8988T (cell line): ENCODE measurements at places on chromosomes 6 and 20.
A peak's percentile ranks its signal among the peaks of the same experiment; 100 is the strongest.

- no peak for DNase-seq
Measured at GRCh38 chr6:89302195-89302770, 12.8 kb downstream of the GABRR2 start.

GRCh38 chr20:47816487-47817451 is 31.5 kb upstream of the SULF2 start:
- no peak for DNase-seq

DNA sequence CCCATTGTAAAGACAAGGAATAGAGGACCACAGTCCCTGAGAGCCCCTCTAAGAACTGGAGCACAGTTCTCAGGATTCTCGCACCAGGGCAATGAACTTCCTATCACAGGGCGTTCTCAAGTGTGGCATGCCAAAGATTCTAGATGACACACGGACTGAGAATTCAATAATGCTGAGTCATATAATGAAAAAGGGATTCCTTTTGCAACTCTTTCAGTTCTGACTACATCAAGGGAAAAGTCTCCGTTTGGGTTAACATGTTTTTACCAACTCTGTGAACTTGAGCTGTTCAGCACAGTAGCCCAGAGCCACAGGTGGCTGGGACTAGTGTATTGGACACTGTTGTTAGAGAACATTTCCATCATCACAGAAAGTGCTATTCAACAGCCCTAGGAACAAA is 3.4 kb downstream of the MED20 start:
- DNase-seq, result no peak

DNA sequence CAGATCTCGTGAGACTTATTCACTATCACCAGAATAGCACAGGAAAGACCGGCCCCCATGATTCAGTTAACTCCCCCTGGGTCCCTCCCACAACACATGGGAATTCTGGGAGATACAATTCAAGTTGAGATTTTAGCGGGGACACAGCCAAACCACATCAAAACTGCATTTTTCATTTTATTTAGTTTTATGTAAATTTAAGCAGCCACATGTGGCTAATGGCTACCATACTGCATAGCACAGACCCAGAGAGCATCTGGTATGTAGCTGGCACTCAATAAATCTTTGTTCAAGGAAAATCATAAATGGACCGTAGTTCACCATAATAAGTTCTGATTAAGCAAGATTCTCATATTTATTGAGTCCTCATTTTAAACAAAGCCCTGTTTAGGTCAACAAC is 15.3 kb downstream of the GFOD1 start:
- no peak for DNase-seq

DNA sequence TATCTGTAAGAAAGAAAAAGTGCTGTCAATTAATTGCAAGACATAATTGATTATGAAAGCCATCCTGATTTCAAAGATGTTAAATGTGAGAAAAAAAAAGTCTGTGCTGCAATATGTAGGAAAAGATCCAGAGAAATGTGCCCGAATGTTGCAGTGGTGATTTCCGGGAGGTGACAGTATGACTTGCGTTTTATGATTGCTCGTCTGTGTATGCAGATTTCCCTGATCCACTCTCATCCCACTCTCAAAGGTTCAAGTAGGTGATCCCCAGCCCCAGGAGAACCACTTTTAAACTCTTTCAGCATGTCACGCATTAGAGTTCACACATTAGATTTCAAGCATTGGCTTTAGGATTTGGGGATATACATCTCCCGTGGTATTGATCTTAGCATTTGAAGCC is 57.8 kb downstream of the TPD52L1 start:
- no peak for DNase-seq

- no peak for DNase-seq
Measured at GRCh38 chr6:125066964-125067363, 86.6 kb upstream of the TPD52L1 start.

- no peak for DNase-seq
Measured at GRCh38 chr20:15616626-15617025, 956.6 kb downstream of the KIF16B start.

- DNase-seq, result no peak
Measured at GRCh38 chr6:167702241-167702827, 124.4 kb upstream of the AFDN start.

DNA sequence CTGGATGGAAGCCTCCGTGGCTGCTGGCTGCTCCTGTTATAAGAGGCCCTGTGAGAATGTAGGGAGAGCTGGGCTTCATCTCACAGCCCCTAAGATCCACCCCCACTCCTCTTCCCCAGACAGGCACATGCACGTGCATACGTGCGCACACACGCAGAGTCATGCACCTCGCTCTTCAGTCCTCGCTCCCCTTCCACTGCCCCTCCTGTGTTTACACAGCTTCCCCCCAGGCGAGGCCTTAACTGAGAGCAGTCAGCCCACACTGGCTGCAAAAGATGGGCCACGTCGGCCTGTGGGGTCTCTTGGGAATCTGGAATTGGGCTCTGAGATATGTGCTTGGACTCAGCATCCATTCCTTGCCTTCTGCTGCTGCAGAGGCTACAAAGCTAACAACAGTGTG is 35.2 kb upstream of the MLN start:
- no peak for DNase-seq

DNA sequence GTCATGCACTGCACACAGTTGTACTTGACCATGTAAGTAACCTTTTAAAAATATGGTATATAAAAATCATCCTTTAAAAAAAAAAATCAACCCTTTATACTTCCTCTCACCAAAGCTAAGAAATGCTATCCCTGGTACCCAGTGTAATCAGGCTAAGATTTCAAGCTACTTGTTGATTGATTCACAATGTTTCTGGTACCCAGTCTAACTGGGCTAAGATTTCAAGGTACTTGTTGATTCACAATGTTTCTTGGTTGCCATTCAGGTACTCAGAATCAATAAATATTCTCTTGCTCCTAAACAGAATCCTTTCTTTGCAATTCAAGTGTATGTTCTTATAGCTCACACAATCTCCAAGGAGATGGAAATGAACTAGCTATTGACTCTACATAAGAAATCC is 76.4 kb downstream of the SMLR1 start:
- no peak for DNase-seq

GRCh38 chr6:163956571-163957407 is 542.3 kb downstream of the QKI start:
- peak; percentile 42 for DNase-seq

- no peak for DNase-seq
Measured at GRCh38 chr6:17724341-17724740, 17.6 kb upstream of the NUP153 start.

GRCh38 chr6:33206864-33207551 is 1.3 kb upstream of the RING1 start:
- DNase-seq, result peak; percentile 60

- DNase-seq, result no peak
Measured at GRCh38 chr6:71651636-71652035, 234.7 kb upstream of the RIMS1 start.

GRCh38 chr6:167098825-167099225 is 24.1 kb upstream of the CCR6 start:
- no peak for DNase-seq

DNA sequence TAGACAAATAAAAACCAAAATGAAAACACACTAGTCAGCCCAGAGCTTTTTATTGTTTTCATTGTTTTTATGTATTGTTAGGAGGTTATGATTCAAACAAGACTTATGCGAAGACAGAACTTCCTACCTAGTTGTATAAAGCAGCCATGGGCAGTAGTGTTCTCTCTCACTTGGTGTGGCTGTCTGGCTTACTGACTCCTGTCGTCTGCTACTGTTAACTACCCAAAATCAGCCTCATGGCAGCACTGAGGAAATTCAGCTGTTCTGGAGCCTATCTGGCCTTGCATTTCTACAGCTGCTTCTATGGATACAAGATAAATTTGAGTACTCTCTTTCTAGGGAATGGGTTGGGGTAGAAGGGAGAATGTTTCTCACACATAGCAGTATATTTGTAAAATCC is 20.4 kb downstream of the VTA1 start:
- DNase-seq, result no peak

GRCh38 chr6:10613723-10614122 is 80.7 kb downstream of the C6orf52 start:
- no peak for DNase-seq

GRCh38 chr6:20432692-20433091 is 31.0 kb downstream of the E2F3 start:
- DNase-seq, result no peak

DNA sequence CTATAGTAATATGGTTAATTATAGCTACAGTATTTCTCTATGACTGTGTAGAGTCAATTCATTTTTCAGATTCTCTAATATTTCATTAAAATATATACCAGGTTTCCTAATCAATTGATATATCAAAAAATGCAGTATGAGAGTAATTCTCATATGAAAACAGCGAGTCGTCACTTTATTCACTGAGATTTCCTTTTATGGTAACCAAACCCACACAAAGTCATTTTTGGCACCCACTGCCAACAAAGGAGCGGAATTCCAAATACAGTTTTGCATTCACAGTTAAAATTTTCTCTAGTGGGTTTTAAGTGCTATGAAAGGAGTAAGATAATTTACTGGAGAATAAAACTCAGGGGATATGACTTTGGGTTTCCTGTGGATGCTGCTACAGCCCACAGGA is 163.8 kb downstream of the HIVEP2 start:
- DNase-seq, result no peak

- no peak for DNase-seq
Measured at GRCh38 chr20:52747845-52748284, 224.3 kb upstream of the TSHZ2 start.

DNA sequence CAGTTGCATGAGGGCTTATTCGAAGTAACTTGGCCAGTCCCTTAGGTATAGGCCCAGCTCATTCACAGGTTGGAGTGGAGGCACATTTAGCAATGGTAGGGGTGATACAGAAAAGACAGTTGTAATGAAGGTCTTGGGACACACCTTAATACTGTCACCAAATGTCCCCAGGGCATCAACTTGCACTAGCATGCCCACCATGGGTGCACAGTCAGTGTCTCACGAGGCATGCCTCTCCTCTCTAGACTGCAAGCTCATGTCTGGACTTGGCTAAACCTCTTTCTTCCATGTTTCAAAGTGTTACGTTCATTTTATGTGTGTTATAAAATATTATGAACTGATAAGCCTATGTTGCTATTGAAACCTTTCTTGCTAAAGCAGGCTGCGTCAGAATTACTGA is 124.0 kb upstream of the ECI2 start:
- no peak for DNase-seq

GRCh38 chr6:129104131-129104530 is 221.2 kb downstream of the LAMA2 start:
- no peak for DNase-seq

GRCh38 chr6:158603261-158604047 is 41.1 kb downstream of the DYNLT1 start:
- DNase-seq, result no peak

DNA sequence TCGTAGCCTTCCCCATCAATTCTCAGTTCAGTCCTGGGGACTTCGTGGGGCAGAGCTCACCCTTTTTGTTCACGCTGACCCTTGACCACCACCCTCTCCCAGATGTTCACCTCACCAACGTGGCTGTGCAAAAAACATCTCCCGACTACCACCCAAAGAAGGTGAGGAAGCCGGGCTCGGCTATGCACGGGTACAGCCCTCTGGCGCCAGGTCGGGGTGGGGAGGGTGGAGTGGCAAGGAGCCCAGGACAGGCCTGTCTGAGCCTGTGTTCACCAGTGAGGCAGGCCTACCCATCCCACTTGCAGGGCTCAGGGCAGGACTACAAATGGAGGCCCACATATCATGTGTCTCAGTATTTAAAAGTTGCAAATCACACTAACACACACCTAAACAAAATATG is 18.1 kb downstream of the PDRG1 start:
- no peak for DNase-seq

GRCh38 chr6:93418408-93419303 is 703 bp downstream of the EPHA7 start:
- no peak for DNase-seq
